ENCODE measurements at places on chromosomes 16 and 17.

DNA sequence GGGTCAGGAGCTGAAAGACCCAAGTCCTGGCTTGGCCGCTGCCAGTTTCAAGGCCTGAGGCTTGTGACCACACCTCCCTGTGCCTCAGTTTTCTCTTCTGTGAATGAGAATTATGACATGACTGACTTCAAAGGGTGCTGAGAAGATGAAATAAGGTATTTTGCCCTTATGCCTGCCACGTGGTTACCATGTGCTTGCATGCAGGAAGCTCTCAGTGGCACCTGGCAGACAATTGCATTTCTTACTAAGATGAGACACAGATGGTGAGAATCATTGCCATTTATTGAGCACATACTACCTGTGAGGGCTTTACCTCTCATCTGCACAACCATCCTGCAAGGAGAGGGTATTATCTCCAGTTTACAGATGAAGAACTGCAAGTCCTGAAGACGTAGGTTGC is 69.8 kb downstream of the MRM1 start:
- no peak for DNase-seq

DNA sequence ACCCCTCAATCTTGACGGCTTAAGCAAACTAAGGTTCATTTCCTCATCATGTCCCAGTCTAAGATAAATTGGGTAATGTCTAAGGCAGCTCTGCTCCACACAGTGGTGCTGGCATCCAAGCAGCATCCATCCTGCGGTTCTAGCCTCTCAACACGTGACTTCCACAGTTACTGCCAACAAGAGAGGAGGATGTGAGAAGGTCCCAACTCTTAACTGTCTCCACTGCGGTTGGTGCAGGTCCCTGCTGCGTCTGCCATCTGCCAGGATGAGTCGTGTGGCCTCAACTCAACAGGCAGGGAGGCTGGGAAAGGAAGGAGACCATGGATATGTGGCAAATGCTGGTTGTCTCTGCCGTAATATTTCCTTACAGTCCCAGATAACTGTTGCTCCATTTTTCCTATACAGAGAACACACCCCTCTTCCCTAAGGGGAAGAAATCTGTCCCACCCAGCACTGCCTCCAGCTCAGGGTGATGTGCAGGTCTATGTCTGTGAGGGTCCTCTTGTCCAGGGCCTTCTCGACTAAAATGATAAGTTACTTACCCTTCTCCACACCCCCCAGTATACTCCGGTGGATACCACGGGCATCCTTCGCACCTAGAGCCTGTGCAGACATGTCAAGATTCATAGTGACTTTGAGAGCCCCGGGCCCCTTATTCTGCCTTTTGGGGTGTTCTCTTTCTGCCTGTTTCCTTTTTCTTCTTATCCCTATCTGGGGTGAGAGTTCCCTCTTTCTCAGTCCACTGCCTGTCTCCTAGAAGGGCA is 64.7 kb downstream of the KCNJ18 start:
- no peak for DNase-seq

- no peak for DNase-seq
Observed at GRCh38 chr17:46003907-46004748, 5.1 kb downstream of the STH start.

DNA sequence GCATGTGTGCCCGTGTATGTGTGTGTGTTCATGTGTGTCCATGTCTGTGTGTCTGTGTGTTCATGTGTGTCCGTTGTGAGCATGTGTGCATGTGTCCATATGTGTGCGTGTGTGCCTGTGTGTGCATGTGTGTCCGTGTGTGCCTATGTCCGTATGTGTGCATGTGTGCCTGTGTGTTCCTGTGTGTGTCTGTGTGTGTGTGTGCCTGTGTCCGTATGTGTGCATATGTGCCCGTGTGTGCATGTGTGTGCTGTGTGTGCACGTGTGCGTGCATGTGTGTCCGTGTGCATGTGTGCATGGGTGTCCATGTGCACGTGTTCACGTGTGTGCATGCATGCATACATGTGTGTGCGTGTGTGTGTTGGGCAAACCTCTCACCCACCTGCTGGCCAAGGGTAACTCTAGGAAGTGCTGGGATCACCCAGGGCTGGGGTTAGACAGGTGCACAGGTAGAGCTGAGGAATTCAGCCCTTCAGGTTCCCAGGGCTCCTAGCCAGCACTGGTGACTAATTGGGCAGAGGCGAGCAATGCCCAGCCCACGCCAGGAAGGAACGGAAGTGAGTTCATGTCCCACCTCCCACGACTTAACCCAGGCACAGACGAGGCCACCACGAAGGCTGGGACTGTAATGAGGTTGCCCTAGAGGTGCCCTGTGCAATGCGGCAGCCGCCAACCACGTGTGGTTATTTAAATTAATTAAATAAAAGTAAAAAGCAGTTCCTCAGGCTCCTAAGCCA is 8.2 kb upstream of the CSNK1D start:
- DNase-seq, result no peak

- DNase-seq, result no peak
Observed at GRCh38 chr17:49972486-49973270, 3.7 kb downstream of the DLX4 start.

- DNase-seq, result no peak
Observed at GRCh38 chr17:72104164-72104862, 16.5 kb upstream of the SOX9 start.

DNA sequence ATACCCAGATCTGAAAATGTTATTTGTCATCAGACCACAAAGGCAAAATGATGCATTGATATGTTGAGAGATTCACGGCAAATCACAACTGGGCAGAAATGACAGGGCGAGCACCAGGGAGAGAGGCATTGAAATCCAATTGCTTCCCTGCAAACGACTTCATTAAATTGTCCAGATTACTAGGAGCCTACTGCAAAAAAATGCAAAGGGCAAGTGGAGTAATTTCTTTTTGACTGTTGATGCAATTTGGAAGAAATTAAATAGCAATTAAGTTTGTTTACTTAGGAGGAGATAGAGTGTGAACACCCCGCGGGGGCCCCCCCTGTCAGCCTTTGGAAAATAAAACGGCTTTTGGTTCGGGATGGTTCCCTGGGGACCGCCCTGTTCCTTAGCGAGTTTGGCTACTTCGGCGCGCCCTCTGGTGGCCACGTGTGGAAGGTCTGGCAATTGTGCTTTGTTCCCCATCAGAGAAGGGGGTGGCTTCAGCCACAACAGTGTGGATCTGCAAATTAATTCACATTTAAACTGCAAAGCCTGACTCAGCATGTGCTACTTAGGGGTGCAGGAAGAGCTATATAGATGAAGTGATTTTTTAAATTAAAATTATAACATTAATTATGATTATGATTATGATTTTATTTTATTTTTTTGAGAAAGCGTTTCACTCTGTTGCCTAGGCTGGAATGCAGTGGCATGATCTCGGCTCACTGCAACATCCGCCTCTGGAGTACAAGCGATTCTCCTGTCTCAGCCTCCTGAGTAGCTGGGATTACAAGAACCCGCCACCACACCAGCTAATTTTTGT is 14.5 kb upstream of the TMC7 start:
- DNase-seq, result peak; percentile 61

- peak; percentile 94 for DNase-seq
Observed at GRCh38 chr17:8151120-8151640, 1.0 kb downstream of the PER1 start.

GRCh38 chr16:90032674-90033331 is 13.5 kb upstream of the DBNDD1 start:
- DNase-seq, result no peak

DNA sequence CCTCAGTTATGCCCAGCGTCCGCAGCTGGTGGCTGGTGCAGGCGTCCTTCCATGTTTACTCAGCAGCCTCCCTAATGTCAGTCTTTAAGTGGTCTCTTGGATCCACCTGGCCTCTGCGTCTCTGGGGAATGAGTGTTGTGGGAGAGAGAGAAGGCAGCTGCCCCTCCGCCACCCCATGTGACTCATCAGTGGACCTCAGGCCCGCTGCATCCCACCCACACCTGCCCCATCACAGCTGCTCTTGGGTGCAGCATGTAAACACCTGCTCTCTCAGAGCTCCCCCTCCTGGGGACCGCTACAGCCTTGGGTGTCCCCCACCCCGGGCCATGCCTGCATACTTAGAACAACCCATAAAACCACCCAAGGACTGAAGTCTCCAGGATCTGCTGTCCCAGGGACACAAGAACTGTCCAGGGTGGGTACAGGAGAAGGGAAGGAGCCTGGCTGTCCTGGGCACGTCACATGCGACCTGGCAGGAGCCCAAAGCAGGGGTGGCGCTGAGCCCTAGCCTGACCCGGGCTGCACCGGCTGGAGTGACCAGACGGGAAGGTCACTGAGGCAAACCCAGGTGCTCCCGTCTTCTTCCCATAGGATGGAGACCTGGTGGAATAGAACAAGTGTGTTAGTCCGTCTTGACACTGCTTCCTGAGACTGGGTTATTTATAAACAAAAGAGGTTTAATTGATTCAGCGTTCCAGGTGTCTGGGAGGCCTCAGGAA is 4.2 kb downstream of the C16orf90 start:
- no peak for DNase-seq

- DNase-seq, result no peak
Observed at GRCh38 chr17:9309216-9309615, 266.4 kb downstream of the STX8 start.

GRCh38 chr17:30208214-30208613 is 27.3 kb downstream of the SLC6A4 start:
- DNase-seq, result no peak

GRCh38 chr17:74852237-74853047 is 7.2 kb downstream of the GRIN2C start:
- peak; percentile 68 for DNase-seq

DNA sequence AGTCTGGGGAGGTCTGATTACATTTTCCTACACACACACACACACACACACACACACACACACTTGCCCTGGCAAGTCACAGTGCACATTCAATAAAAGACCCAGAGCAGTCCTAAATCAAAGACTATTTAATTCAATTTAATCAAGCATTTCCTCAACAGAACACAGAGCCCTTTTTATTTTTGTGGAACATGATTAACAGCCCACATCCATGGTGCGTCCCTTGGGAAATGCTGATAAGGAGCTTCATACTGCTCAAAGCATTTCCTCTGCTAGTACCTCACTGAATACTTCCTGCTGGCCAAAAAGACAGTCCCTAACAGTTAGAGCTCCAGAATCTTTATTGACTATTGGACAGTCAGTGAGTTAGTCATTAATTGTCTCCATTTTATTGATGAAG is 43.1 kb upstream of the MYH10 start:
- no peak for DNase-seq

DNA sequence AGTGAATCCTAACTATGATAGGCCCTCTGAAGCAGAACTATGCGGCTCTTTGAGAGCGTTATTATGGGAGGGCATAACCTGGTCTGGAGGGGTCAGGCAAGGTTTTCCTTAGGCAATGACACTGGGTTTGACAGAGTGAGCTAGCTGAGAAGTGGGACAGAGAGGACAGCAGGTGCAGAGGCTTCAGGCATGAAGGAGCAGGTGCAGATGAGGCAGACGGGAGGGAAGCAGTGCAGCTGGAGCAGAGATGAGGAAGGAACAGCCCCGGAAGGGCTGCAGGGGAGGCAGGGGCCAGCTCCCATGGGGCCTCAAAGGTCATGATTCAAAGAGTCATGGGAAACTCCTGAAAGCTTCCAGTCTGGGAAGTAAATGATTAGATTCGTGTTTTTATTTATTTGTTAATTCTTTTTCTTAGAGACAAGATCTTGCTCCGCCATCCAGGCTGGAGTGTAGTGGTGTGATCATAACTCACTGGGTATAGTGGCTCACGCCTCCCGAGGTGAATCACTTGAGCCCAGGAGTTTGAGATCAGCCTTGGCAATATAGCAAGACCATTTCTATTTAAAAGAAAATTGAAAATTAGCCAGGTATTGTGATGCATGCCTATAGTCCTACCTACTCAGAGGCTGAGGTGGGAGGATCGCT is 5.4 kb downstream of the MARCHF10 start:
- no peak for DNase-seq

GRCh38 chr16:71351558-71351901 is 7.0 kb upstream of the CALB2 start:
- DNase-seq, result no peak

DNA sequence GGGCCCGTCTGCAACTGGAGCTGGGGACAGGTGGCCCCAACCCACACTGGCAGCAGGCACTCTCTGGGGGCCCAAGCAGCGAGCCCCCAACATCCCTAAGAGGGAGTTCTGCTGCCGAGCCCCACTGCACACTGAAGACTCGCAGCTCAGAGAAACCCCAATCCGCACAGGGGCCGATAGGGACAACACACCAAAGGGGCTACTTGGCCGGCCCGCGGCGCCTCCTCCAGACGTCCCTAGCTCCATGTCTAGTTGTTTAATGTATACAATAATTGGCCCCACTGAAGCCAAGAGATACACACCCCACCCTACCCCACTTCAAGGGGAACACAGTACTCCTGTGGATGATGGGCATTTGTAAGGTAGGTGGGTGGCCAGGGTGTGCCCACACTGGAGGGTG is 62.7 kb downstream of the ZNF423 start:
- DNase-seq, result no peak

Data from CD4-positive, alpha-beta T cell treated with Interleukin-15 for 1 hour (primary cell).